Articular chondrocyte of knee joint (primary cell): ENCODE measurements at places on chromosomes 3 and 15. TPM values are rescaled to one million over a fixed set of nuclear protein-coding genes. Genes with fewer than 3 reads are reported as not detected.

Gene LDHAL6B
- total RNA-seq: not detected in 2 replicates

Gene TRAT1
- not detected in 2 replicates for total RNA-seq

Gene FGF7
- 180 and 233 TPM in 2 replicates for total RNA-seq

Gene UACA
- 112 and 121 TPM in 2 replicates for total RNA-seq
